ENCODE measurements at places on chromosomes 13 and 19.

DNA sequence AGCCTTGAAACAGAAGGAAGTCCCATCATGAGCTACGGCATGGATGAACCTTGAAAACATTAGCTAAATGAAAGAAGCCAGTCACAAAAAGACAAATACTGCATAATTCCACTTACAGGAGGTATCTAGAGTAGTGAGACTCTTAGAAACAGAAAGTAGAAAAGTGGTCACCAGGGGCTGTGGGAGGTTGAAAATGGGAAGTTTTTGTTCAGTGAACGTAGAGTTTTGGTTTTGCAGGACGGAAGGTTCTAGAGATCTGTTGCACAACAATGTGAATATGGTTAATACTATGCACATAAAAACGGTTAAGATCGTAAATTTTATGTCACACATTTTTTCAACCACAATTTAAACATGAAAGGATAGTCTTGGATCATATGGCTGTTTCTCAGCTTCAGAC, 11.9 kb upstream of the SLC10A2 start:
- DNase-seq, result no peak
- no peak overlapping the region for H3K4me3 ChIP-seq
- H3K36me3 ChIP-seq, result no peaks in the 10 kb centered on the region
- H3K27me3 ChIP-seq, result no peaks in the 10 kb centered on the region

DNA sequence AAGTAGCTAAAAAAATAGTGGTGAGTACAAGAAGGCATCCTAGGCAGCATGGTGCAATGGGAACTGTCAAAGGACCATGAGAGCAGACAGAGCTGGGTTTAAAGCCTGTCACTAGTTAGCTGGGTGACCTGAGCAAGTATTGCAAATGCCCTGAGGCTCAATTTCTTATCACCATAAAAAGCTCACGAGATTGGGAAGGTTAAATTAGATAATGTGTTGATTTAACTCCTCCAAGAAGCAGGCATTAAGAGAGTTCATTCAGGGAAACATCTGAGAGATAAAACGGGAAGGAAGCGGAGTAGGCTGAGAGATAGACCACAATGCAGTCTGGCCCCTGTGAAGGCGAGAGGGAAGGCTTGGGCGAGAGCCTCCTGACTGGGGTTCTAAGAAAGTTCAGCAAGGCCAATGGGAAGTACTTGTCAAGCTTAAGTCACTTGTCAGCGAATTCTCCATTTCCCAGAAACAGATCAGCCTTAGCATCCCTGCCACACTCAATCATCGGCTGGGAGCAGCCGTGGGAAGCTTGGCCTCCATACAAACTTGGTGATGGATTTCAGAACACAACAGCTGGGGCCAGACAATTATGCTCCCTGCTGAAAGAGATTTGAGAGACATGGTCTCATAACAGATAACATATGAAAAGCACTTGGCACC, 105.5 kb downstream of the POU4F1 start:
- H3K27me3 ChIP-seq, result no peaks in the 10 kb centered on the region
- no peaks in the 10 kb centered on the region for H3K4me1 ChIP-seq
- no peak for DNase-seq
- H3K27ac ChIP-seq, result no peak overlapping the region
- no peaks in the 10 kb centered on the region for H3K36me3 ChIP-seq

- no peaks in the 10 kb centered on the region for H3K4me1 ChIP-seq
- peak overlapping the region; percentile 52 for H3K27ac ChIP-seq
- no peaks in the 10 kb centered on the region for H3K27me3 ChIP-seq
- peaks cover 19% of the 10 kb centered on the region for H3K36me3 ChIP-seq
- H3K4me3 ChIP-seq, result no peak overlapping the region
- DNase-seq, result peak; percentile 93
These were observed 59.0 kb downstream of the PTPRS start for GRCh38 chr19:5281588-5281987.

- H3K27me3 ChIP-seq, result no peaks in the 10 kb centered on the region
- DNase-seq, result no peak
- no peak overlapping the region for H3K27ac ChIP-seq
- H3K36me3 ChIP-seq, result no peaks in the 10 kb centered on the region
- H3K4me1 ChIP-seq, result no peaks in the 10 kb centered on the region
- no peak overlapping the region for H3K4me3 ChIP-seq
These were observed 1042.9 kb downstream of the UQCRFS1 start for GRCh38 chr19:28170066-28170465.
